ENCODE measurements at places on chromosomes 3 and 15.

GRCh38 chr3:14322001-14322400, 80.4 kb upstream of the SLC6A6 start:
- no peak for DNase-seq

GRCh38 chr3:112013784-112014143, 15.0 kb downstream of the TAGLN3 start:
- DNase-seq: no peak

- DNase-seq: no peak
Observed at GRCh38 chr15:83174891-83175290, 32.7 kb downstream of the HDGFL3 start.

DNA sequence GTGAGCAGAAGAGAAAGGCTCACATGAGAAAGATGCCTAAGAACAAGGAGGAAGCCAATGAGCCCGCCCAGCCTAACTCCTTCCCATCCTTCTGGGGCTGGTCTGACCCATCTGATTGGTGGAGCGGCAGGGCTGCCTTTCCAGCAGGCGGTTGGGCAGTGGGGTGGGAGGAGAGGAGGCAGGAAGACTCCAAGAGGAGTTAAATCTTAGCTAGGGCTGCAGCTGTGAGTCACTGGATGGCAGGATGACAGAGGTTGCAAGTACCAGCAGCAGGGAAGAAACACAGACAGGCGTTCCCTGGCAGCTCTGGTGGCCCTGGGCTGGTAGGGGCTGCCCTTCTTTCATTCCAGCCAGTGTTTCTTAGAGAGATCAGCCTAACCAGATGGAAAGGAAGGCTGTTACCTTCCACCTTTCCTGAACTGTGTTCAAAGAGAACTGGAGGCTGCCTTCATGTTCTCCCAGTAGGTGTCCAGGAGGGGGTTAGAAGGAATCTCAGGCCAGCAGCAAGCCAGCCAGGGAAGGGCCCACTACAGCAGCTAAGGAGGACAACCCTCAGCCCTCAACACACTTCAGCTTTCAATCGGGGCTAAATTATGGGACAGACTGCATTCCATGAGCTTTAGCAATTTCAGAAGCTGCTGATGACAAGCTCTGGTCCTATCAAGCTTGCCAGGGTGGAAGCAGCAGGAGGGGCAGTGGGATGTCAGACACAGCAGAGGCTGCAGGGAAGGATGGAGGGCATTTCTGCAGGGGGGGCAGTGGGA, 50.3 kb downstream of the CHSY1 start:
- peak; percentile 70 for DNase-seq

DNA sequence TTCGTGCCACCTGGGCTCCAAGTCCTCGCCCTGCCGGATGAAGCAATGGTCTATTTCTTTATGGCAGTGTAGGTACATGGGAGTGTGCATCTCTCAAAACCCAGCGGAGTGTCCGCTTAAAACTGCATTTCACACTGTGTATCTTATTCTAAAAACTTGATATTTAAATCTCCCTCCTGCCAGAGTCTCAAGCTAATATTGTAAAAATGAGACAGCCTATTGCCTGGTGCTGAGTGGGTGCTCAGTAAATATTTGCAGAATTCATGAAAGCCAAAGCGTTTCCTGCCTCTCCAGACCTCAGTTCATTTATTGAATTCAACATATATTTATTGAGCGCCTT, 330 bp upstream of the TBC1D2B start:
- no peak for DNase-seq

- no peak for DNase-seq
Observed at GRCh38 chr3:79957066-79957465, 189.3 kb upstream of the ROBO1 start.

DNA sequence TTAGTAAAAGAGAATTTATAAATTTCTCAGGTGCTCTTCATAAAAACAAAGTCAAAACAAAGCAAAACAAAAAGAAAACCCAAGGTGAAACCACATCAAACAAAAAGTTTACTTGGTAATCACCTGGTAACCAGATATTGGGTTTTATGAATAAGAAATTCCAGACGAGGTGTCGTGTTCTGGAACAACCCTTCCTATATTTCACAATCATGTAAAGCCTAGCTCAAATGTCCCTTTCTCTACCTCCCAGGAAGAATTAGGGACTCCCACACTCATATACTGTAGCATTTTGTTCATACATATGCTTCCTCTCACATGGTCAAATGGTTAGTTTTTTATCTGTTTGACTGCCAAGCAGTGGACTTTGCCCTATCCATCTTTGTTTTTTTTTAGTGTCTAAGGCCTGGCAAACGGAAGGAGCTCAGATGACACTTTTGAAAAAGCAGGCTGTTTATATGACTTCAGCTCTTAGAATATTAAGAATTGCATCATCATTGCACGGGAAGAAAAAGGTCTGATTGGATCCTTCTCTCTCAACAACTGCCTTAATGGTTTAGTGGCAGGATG, 326.7 kb upstream of the TBL1XR1 start:
- no peak for DNase-seq

GRCh38 chr3:127794402-127794801, 27.9 kb downstream of the MGLL start:
- peak; percentile 4 for DNase-seq

- peak; percentile 17 for DNase-seq
Observed at GRCh38 chr15:96542130-96542770, 211.8 kb downstream of the NR2F2 start.

GRCh38 chr3:156787926-156788663, 38.1 kb upstream of the LEKR1 start:
- peak; percentile 92 for DNase-seq

DNA sequence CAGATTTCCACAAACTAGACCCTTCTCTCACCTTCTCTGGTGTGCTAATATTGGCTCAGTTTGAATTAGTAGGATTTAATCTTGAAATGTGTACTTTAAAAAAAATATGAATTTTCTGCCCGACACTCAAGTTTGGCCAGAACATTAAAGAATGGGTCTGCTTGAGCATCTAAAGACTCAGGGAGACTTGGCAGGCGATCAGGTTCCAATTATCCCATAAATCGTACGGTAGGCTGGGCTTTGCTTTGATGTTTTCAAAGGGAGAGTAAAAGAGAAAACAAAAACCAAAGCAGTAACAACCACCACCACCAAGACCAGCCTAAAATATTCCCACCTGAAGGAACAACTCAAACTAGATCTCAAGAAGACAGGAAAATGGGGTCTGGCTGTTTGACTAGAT, 230.8 kb downstream of the EBLN2 start:
- no peak for DNase-seq

DNA sequence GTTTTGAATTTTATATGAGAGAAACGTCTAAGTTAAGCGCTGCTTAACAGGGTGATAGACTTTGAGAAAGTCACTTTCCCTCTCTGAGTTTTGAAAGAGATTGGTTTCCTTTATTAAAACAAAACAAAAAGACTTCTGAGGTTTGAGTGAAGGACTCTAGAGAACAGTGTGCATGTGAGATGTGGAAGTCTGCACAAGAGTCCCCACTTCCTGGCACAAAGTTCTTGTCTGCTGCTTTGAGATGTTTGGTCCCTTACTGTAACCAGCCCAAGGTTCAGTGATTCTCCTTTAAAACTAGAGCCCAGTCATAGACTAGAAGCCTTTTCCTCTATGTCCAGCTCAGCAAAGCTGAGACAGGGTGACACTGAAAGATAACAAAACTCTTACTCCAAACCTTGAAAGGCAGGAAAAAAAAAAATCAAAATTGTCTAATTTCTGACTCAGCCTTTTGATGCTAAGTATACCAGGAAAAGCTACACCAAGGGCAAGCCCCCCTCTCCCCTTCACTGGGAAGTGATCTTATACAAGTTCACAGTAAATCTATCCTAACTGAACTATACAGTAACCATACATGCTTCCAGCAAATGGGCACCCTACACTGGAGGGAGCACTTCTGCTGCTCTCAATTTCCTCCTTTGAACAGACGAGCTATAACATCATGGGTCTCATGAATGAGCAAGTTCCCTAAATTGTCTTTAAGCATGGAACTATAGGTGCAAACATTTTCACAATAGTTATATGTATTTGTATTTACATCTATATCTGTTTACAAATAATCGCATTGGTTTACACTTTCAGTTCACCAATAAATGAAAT, 2.3 kb downstream of the POPDC2 start:
- DNase-seq: no peak

DNA sequence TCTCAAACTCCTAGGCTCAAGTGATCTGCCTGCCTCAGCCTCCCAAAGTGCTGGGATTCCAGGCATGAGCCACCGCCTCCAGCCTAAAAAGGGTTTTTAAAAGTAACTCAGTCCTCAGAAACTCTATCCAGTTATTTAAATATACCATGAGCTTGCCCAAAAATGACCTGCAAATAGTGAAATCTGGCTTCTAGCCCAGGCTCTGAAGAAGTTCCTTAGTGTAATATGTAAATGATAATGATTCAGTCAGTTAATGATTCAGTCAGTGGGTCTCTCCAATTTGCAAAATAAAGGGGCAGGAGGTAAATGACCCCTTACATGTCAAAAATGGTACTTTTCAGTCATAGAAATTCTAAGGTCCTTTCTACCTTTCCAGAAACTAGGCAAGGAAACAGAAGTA, 28.8 kb downstream of the LRRC2 start:
- no peak for DNase-seq

DNA sequence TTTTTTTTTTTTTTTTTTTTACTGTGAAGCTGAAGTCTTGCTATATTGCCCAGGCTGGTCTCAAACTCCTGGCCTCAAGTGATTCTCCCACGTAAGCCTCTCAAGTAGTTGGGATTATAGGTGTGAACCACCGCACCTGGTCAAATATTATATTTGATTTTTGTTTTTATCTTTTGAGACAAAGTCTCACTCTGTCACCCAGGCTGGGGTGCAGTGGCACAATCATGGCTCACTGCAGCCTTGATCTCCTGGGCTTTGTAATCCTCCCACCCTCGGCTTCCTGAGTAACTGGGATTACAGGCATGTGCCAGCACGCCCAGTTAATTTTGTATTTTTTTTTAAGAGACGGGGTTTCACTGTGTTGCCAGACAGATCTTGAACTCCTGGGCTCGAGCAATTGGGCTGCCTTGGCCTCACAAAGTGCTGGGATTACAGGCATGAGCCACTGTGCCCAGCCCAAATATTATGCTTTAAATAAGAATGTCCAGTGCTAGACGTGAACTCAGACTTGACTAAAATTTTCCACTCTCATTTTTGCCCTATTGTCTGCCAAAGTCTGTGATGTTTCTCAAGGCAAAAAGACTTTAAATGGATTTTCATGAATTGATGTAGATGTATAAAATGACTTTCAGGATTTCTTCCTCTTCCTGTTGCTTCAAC, 33.4 kb upstream of the CRBN start:
- no peak for DNase-seq

- DNase-seq: no peak
Observed at GRCh38 chr3:58577269-58577821, at the start of gene FAM107A. Gene FAM107A, minus strand, starts transcription at chr3:58577391. Its CDS starts 7,531 bp downstream, at chr3:58569860.

DNA sequence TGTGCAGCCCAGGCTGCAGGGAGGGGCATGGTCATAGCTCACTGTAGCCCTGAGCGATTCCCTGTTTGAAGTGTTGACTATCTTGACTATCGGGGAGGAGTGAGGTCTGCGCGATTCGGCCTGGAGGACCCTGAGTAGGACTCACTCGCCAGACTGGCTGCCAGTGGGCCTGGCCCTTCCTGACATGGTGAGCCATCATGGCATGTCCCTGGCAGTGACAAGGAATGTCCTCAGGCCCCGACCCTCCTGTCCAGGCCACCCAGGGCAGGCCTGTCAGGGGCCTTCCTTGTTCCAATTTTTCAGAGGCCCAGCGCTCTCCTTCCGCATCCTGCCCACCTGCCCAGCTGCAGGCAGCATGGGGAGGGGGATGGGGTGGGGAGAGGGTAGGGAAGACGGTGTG, 5.2 kb upstream of the OCA2 start:
- DNase-seq: no peak

DNA sequence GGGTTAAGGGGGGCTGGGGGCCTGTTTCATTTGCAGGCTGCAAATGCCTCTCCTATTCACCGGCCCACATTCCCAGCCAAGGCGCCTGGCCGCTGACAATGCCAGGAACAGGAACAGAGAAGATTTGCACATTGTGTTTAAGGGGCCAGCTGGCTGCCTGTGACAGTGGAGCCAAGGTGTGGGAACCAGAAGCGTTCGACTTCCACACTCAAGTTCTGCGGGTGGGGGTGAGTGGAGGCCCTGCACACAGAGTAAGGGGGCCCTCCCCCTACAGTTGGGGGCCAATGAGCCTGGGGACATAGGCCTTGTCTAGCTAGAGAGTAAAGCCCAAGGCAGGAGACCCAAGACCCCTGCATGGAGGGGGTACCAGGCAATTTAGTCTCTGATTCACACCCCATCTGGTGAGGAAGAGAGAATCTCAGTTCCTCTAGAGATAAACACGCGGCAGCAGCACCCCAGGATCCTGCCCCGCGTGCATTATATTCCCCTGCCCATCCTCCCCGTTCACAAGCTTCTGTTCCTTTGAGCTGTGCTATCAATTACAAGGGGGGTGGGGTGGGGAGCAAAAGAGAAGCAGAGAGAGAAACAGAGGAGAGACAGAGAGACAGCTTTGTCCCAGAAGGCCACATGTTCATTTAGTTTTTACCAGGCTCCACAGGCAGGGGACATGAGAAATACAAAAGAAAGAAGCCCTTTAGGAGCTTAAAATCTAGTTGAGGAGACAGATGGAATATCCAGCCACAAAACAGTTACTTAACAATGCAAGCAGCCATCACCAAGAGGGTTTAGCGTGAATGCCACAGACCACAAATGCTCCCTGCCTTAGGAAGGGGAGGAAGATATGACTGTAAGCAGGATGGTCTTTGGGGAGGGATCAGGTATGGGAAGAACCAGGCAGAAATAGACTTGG, 9.2 kb downstream of the IGDCC3 start:
- DNase-seq: no peak

DNA sequence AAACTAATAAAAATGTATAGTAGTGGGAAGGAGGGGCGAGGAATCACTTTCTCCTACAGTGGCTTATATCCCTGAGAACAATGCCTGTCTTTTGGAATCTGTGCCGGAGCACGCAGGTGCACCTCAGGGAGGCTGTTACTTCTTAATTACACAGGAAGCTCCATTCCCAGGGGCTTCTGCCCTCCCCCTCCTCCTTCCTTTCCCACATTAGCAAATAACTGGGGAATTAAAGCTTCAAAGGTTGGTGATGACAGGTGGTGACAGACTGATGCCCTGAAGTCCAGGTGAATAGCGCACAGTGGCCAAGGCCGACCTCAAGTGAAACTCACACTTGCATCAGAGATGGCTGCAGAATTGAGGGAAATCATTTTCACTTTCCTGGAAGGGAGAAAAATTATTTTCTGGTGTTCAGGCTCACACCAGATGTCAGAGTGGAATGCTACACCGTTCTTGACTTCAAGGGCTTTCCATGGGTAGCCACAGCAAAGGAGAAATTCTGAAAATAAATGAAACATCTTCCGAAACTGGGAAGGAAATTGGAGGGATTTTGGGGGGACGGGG, 3.7 kb downstream of the GRAMD2A start:
- DNase-seq: no peak

GRCh38 chr3:170038434-170039110, 777 bp downstream of the GPR160 start:
- DNase-seq: no peak

- no peak for DNase-seq
Observed at GRCh38 chr3:112119962-112120836, 12.8 kb downstream of the GCSAM start.

All from RKO (cell line).